Sigmoid colon (tissue), 7 donors: ENCODE measurements at places on chromosomes 7 and 10.

DNA sequence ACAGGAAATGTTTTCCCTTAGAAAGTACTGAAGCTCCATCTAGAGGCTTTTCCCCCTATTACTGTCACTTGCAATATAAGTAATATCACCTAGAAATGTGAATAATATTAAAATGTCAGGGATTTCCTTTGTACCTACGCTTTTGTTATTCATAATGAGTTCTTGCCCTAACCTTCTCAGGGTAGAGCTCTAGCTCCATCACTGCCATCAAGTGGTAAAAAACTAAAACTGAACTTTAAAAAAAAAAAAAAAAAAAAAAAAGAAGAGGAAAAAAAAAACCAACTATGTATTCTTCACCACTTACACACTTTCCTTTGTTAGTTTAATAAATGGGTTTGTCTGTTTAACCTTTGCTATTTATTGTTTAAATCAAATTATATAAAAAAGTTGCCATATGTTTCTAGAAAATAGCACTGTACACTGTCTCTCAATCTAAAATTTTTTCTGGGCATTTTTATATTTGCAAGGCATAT lies 49.9 kb downstream of the DNAJC1 start:
- DNase-seq, result no peak
- H3K27me3 ChIP-seq, result no peaks in the 10 kb centered on the region

DNA sequence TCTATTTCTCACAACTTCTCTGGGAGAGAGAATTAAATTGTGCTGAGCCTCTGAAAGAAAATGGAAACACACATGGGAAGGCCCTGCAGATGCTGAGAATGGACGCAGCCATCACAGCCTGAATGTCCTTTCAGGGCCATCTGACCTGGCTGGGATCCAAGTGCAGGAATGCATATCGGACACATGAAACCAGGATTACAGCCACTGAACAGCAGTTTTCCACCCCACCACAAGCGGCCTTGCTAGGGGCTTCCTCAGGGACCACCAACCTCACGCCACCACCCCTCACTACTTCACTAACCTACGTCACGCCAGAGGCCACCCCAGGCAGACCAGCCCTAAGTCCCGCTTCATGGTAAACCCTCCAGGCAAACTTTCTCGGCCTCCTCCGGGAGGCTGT lies 103.3 kb downstream of the DIP2C start:
- H3K4me3 ChIP-seq, result no peak overlapping the region
- no peaks in the 10 kb centered on the region for H3K27me3 ChIP-seq
- DNase-seq, result no peak
- H3K4me1 ChIP-seq, result peaks cover 46% of the 10 kb centered on the region
- no peak overlapping the region for H3K27ac ChIP-seq

DNA sequence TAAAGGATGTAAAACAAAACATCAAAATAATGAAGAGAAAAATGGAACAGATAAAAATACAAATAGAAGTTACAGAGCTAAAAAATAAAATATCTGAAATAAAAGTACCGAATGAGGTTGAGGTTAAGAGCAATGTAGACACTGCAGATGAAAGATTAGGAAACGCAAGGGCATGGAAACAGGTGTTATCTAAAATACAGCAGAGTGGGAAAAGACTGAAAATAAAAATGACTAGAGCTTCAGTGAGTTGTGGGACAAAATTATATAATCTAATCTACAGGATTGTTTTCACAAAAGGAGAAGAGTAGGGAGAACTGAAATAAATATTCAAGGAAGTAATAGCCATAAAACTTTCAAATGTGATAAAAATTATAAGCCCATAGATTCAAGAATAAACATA lies 123.8 kb downstream of the PTEN start:
- no peak for DNase-seq
- H3K4me3 ChIP-seq, result no peak overlapping the region
- no peaks in the 10 kb centered on the region for H3K27me3 ChIP-seq
- H3K27ac ChIP-seq, result no peak overlapping the region
- H3K36me3 ChIP-seq, result no peaks in the 10 kb centered on the region

GRCh38 chr7:25854608-25855497 lies 297.1 kb upstream of the NFE2L3 start:
- peaks cover 60% of the 10 kb centered on the region for H3K4me1 ChIP-seq
- H3K27me3 ChIP-seq, result peaks cover 7% of the 10 kb centered on the region
- peak overlapping the region; percentile 84 for H3K27ac ChIP-seq
- peak overlapping the region; percentile 56 for H3K4me3 ChIP-seq

DNA sequence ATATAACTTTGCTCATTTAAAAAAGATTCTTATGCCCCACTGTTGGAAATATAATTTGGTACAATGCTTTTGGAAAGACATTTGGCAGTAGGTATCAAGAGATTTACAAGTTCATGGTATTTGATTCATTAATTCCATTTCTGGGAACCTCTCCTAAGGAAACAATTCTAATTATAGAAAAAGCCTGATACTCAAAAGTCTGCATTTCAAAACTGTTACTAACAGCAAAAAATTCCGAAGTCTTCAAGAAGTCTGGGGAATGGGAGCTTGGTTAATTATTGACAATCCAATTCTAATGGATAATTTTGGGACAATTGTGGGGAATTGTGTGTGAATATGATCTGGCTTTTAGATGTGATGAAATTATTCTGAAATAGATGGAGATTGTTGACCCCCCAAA lies 59.6 kb downstream of the HDAC9 start:
- no peak overlapping the region for H3K27ac ChIP-seq
- no peaks in the 10 kb centered on the region for H3K27me3 ChIP-seq
- no peak overlapping the region for H3K4me3 ChIP-seq
- no peak for DNase-seq

DNA sequence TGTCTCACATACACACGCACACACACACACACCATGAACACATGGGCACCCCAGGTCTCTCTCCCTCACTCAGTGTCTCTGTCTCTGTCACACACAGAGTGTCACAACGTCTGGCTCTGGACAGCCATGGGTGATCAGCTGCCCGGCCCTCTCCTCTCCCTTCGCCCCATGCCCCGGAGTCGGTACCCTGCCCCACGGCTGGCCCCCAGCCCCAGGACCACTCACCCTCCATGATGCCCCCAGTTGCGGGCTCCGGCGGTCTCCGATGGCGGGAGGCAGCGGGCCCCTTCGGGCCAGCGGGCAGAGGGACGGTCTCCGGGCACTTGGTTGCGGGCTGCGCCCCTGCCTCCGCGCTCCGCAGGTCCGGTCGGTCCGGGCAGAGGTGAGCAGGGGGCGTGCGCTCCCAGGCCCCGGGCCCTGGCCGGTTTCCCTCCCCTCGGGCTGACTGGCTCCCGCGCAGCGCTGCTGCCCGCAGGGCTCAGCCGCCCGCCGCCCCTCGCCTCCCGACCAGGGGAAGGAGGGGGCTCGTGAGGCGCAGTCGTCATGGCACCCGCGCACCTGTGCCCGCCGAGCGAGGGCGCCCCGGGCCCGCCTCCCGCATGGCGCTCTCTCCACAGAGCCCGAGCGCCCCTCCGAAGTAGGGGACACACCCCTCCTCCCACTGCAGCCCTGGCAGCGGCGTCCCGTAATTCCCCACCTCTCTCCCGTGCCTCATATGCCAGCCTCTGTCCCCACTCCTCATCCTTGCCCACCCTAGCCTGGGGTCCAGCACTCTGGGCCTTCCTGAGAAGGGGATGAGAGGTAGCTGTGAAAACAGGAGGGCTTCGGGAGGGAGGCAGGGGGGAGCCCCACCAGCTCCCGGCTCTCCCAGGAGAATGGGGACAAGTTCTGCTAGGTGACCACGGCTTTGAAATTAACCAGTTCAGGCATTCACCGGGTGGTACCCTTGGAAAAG lies at the start of gene NPFFR1:
TSS of gene NPFFR1 (minus strand) at position 560 of the 955 bp plus-strand sequence. CDS start at position 232, 328 bp downstream.
- no peak within 1 kb of the TSS for H3K27ac ChIP-seq
- H3K4me3 ChIP-seq, result peak within 1 kb of the TSS; percentile 36
- peaks cover 7% of the 10 kb centered on the region for H3K4me1 ChIP-seq
- H3K27me3 ChIP-seq, result peaks cover 36% of the 10 kb centered on the region
- H3K36me3 ChIP-seq, result no peaks in the 10 kb centered on the region

GRCh38 chr7:52088008-52088901 lies 771.6 kb upstream of the COBL start:
- DNase-seq, result no peak
- no peak overlapping the region for H3K27ac ChIP-seq
- H3K36me3 ChIP-seq, result no peaks in the 10 kb centered on the region
- no peaks in the 10 kb centered on the region for H3K4me1 ChIP-seq
- peak overlapping the region; percentile 30 for H3K4me3 ChIP-seq

DNA sequence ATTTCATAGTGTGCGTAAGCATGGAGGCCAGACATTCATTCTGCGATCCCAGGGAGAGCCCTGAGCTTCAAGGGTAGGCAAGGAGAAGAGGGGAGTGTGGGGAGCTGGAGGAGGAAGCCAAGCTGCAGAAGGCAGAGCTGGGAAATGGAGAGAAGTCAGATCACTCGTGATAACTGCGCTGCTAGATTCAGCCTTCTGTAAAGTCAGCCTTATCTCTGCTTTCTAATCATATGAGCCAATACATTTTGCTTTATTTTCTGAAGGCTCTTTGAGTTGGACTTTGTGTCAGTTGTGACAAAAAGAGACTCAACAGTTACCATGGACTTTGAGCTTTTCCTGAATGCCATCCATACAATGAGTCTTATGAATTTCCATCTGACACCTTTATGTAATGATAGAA lies 61.7 kb upstream of the CREB5 start:
- no peak overlapping the region for H3K27ac ChIP-seq
- no peaks in the 10 kb centered on the region for H3K27me3 ChIP-seq
- DNase-seq, result no peak
- H3K36me3 ChIP-seq, result no peaks in the 10 kb centered on the region
- no peaks in the 10 kb centered on the region for H3K4me1 ChIP-seq

- H3K4me1 ChIP-seq, result no peaks in the 10 kb centered on the region
- DNase-seq, result no peak
These were observed 35.3 kb downstream of the BLNK start for GRCh38 chr10:96236090-96236478.

DNA sequence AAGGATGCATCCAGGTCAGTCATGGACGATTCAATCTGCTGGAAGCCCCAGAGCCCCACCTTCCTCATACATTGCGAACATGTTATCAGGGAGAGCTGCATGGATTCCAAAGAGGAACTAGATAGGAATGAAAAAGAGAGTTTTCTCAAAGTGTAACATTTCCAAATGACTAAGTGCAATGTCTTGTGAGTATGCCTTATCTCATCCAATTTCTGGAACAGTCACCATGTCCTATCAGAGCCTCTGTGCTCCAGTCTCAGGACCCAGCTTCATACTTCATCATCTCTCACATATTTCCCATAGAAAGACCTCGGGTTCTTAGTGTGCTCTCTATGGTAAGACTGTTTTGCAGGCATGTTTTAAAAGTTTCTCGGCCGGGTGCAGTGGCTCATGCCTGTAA lies 26.8 kb downstream of the ZC3HC1 start:
- no peaks in the 10 kb centered on the region for H3K27me3 ChIP-seq
- no peak overlapping the region for H3K27ac ChIP-seq
- peaks cover 72% of the 10 kb centered on the region for H3K36me3 ChIP-seq
- H3K4me1 ChIP-seq, result no peaks in the 10 kb centered on the region
- no peak for DNase-seq

DNA sequence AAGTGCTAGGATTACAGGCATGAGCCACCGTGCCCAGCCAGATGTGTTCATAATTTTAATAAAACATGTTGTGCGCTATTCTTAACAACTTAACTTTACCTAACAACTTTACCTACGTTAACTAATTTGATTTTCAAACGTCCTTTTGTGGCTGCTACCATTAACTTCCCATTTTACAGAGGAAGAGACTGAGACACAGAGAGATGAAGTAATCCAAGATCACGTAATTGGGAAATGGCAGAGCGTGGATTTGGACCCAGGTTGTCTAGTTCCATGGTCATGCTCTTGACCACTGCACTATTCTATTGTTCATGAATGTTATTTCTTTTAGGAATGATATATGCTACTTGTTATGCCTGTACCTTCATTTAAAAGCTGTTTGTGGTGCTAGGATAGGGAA lies 80.3 kb upstream of the MTPN start:
- H3K27me3 ChIP-seq, result no peaks in the 10 kb centered on the region
- H3K36me3 ChIP-seq, result no peaks in the 10 kb centered on the region
- peaks cover 16% of the 10 kb centered on the region for H3K4me1 ChIP-seq
- H3K27ac ChIP-seq, result no peak overlapping the region
- no peak overlapping the region for H3K4me3 ChIP-seq

- H3K4me1 ChIP-seq, result no peaks in the 10 kb centered on the region
- no peak overlapping the region for H3K27ac ChIP-seq
- no peak for DNase-seq
- no peaks in the 10 kb centered on the region for H3K27me3 ChIP-seq
- no peaks in the 10 kb centered on the region for H3K36me3 ChIP-seq
These were observed 150.1 kb downstream of the SPAG6 start for GRCh38 chr10:22495396-22495795.
